ENCODE measurements at places on chromosomes 11 and 22.

GRCh38 chr11:73957654-73958361, 7.0 kb downstream of the DNAJB13 start:
- no peak for DNase-seq

GRCh38 chr11:44893308-44893822, 57.3 kb downstream of the TP53I11 start:
- DNase-seq = no peak

GRCh38 chr11:68043029-68043348, 4.2 kb downstream of the TCIRG1 start:
- no peak for DNase-seq

DNA sequence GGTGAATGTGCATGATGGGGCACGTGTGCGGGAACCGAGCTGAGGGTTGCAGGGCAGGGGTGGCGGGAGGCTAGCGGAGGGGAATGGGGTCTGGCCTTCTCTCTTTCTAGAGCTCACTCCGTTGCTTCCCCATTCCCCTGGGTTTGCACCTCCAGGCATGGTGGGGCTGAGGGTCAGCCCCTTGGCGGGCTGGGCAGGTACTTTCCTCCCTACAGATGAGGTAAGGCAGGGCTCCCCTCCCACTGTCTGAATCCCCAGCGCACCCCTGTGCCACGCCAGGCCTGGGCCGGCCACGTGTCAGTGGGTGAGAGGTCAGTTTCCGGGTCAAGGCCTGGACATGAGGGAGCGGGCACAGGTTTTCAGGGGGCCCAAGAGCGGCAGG, 8.9 kb downstream of the SUSD2 start:
- no peak for DNase-seq

GRCh38 chr11:72478669-72479068, 44.3 kb upstream of the CLPB start:
- no peak for DNase-seq

DNA sequence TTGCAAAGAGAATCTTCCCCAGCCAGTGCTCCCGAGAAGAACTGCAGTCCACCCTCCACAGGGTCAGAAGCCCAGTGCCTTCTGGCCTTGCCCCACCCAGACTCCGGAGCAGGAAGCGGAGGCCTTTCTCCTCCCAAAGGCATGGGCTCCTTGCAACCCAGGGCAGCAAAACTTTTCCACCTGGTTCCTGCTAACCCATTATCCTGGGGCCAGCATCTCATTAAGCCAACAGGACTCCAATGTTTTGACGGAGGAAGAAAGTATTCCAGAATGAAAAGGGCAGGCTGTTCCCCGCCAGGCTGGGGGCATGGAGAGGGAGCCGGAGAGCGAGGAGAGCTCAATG, 88.1 kb downstream of the RTL6 start:
- no peak for DNase-seq

DNA sequence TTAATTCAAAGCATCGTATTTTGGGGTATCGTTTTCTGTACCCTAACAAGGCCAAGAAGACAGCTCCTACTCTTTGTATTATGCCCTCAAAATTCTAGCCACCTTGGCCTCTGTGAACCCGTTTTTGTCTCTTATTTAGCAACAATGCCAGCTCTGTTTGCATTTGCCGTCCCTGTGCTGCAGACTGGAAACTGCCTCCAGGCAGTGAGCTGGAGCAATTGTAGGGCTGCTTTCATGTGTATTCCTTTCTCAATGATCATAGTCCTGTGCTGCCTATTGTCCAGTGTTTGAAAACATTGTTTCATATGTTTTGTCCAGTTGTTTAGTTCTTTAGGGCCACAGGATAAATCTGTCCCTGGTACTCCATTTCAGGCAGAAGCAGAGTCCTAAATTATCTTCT, 19.9 kb upstream of the BACE1-AS start:
- no peak for DNase-seq

GRCh38 chr22:44363013-44363979, 50.5 kb upstream of the SHISAL1 start:
- no peak for DNase-seq

GRCh38 chr11:14544611-14545010, 24.4 kb upstream of the PSMA1 start:
- DNase-seq = no peak

DNA sequence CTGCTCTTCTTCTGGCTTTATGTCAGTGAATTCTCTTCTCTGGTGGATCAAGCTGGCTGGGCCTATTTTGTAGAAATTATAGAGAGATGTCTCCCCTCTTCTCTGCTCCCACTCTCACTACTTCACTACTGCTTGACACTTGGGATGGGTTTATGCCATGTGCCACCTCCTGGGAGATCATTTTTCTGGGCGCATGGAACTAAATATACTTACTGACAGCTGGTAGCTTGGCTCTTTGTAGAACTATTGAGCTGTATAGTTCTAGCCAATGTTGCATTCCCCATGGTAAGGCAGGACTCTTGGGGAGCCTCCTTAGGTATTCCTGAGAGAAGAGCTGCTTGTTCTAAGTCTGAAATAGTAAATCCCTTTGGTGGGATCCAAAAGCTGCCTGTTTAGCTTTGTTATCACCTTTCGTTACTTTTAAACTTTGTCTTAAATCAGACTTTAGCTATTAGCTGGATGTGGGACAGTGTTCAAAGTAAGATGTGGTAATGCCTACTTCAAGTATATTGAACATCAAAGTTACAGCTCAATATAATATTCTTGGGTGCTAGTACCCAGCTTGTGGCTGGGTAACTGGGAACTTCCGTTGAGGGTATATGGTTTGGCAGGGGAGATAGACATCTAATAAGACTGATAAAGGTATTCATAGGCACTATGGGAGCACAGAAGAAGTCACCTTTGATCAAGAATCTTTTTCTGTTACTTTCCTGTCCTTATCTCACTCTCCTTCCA, 87.5 kb upstream of the RRM1 start:
- no peak for DNase-seq

DNA sequence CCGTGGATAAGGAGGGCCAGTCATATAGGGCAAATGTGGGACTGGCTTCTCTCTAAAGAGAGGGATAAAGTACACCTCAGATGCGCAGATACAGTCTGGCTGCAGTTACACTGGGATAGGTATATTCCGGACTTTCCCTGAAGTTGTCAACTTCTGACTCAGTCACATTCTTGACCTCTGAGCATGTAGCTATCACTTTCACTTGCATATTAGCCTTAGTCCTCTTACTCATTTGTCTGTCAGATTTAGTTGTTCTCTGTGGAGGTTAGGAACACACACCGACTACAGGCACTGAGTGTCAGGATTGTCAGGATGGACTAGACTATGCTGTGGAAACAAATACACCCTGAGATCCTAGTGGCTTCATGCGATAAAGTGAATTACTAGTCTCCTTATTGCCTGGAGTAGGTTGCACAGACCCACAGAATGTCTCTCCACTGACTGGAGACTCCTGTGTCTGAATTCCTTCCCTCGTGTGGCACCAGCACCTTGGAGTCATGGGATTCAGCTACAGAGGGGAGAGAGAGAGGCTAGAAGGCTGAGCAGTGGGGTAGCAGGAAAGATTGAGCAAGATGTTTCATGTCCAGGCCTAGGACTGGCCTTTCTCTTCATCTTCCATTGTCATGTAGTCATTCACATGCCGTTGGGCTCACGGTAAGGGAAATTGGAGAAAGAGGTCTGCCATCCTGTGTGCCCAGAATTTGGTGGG, 654.3 kb downstream of the NTM start:
- no peak for DNase-seq

GRCh38 chr11:75893251-75893650, 78.2 kb downstream of the UVRAG start:
- no peak for DNase-seq

- no peak for DNase-seq
Observed at GRCh38 chr11:121651257-121651605, 198.5 kb upstream of the SORL1-AS1 start.

GRCh38 chr11:106714199-106714598, 304.1 kb downstream of the GUCY1A2 start:
- DNase-seq = no peak

DNA sequence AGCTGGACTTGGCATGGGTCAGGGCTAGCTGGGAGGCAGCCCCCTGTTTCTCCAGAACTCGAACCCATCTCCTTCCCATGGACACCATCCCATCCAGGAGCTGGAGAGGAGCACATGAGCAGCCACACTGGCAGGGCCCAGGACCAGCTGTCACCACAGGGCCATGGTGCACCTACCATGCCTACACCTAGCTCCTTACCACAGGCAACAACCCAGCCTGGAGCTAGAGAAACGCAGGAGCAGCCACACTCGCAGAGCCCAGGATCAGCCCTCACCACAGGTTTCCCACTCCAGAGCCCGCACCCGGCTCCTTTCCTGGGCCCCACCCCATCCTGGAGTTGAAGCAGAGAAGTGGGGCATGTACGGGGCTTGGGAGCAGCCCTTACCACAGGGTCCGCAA, 50.2 kb downstream of the GAB4 start:
- DNase-seq = no peak

DNA sequence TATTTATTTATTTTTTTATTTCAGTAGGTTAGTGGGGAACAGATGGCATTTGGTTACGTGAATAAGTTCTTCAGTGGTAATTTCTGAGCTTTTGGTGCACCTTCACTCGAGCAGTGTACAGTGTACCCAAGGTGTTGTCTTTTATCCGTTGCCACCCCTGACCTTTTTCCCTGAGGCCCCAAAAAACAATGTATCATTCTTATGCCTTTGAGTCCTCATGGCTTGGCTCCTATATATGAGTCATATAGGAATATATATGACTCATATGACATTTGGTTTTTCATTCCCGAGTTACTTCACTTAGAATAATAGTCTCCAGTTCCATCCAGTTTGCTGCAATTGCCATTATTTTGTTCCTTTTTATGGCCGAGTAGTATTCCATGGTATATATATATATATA, 763.9 kb downstream of the NTM start:
- DNase-seq = no peak

DNA sequence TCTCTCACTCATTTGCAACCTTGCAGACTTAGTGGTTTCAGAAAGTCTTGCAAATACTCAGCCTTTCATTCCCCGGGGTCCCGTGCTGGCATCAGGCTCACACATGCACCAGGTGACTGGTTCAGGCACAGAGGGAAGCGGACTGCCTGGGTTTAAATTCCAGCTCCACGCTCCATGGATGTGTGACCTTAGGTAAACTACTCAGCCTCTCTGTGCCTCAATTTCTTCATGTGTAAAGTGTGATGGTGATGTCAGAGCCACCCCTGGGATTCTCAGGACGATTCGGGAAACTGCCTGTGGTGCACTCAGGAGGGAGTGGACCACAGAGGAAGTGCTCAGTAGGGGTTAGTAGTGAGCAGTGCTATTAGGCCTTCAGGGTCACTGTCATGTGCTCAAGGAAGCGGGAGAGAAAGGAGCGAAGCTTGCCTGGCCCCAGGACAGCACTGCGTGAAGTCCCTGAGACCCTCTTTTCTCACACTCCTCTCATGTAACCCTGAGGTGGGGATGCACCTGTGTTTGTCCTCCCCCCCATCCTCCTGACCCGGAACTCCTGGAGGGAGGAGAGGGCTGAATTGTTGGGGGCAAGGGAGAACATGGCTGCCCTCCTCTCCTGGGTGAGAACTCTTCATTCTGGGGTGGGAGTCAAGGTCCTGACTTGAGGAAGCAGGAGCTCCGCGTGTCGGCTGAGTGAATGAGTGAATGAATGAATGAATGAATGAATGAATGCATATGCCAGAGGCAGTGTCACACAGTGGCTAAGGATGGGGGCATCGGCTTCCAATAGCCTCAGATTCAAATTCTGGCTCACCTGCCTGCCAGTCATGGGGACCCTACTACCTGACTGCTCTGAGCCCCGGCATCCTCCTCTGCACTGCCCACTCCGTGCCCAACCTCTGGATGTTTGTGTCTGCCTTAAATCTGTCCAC, 14.4 kb upstream of the UPK3A start:
- no peak for DNase-seq

Data from CD4-positive, alpha-beta T cell treated with Interferon gamma for 1 hour (primary cell).